ENCODE measurements at places on chromosomes 16 and 17.

GRCh38 chr17:72962106-72962505 is 130.4 kb downstream of the SLC39A11 start:
- no peak for DNase-seq

DNA sequence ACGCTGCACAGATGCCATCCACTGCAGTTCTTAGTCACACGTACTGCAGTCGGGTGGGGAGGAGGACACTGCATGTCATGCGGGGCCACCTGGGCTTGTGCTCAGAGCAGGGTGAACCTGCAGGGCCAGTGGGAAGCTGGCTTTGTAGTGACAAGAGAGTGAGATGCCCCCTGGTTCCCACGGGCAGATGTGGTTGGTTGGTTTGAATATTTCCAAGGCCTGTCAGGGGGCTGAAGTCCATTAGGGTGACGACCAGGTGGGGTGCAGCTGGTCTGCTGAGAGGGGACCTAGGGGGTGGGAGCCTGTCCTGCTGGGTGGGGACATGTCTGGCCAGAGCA is 14.3 kb downstream of the ZNF213 start:
- no peak for DNase-seq

GRCh38 chr16:56866955-56867830 is 2.2 kb downstream of the SLC12A3 start:
- DNase-seq, result peak; percentile 63

DNA sequence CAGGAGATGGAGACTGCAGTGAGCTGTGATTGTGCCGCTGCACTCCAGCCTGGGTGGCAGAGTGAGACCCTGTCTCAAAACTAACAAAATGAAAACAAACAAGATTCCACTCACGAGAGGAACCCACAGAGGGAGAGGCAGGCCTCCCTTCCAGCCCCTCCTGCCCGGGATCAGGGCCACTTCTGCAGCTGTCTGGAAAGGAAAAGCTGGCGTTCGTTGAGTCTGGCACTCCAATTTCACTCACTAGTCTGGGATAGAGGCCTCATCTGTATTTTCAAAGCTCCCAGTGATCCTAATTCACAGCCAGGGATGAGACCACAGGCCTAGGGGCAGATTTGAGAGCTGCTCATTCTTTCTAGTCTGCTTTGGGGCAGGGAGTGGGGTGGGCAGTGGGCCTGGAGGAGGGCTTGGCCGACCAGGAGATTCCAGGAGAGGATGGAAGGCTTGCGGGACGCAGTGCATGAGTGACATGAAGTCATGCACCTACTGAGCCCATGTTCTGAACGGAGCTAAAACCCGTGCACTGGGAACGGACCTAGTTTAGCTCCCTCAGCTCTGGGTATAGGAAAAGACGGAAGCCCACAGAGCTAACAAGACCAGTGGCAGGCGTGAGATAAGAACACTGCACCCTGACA is 54.0 kb downstream of the COTL1 start:
- no peak for DNase-seq

All from memory B cell (primary cell).